SK-N-SH treated with all-trans-retinoic acid at 6 μM for 48 hours (cell line): ENCODE measurements at places on chromosomes 12 and 14.

DNA sequence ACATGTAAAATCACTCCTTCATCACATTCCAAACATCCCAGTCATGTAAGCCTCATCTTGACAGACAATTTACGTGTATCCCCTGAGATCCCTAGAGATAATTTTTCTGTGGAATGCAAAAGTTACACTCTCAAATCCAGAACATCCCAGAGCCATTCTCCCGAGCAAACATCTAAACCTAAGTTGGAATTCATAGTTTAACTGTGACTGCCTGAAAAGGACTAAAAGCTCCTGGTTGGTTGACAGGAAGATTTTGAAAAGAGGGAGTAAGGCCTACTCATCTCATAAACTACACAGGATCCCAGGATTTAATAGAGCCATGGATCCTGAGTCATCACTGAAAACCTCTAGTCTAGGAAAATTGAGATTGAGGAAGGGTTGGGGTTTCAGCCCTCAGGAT, 123.6 kb downstream of the SCN8A start:
- ATAC-seq, result peak; percentile 80

GRCh38 chr14:25110106-25110505, 60.2 kb upstream of the STXBP6 start:
- no peak for ATAC-seq

DNA sequence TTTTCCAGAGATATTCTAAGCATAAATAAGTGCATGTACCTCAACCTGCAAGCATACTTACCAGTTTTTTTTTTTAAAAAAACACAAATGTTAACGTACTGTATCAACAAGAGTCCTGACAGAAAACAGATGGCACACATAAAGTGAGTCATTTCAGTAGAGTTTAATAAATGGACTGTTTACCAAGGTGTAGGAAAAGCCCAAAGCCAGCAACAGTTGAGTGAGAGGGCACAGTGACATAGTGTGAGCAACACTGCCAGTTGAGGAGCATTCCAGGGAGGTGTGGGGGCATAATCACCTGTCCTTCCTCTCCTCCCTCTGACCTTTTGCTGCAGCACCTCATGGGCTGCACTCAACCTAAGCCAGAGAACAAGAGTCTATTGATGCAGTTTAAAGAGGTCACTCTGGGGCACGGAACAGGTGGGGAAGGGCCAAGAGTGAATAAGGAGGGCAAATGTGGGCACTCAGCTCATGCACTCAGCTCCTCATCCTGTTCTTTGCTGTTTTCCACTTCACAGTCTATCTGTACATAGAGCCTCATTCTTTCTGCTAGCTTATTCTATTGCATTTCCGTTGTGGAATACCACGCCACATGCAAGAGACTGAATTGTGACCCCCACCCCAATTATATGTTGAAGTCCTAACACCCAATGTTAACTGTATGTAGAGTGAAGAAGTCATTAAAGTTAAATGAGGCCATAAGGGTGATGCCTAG, 29.3 kb downstream of the DHRS2 start:
- ATAC-seq, result peak; percentile 55; the same call in 2 of the 3 replicates

GRCh38 chr12:80954857-80955520, 17.3 kb upstream of the LIN7A start:
- no peak for ATAC-seq

GRCh38 chr14:105902131-105902898, 375.9 kb downstream of the TMEM121 start:
- ATAC-seq, result no peak

GRCh38 chr12:101051151-101051550, 158.9 kb downstream of the SLC5A8 start:
- no peak for ATAC-seq

GRCh38 chr12:69540987-69541386, 44.3 kb upstream of the CCT2 start:
- peak; percentile 90 for ATAC-seq

GRCh38 chr14:68020999-68021663, 201.6 kb downstream of the RAD51B start:
- no peak for ATAC-seq
